ENCODE measurements at places on chromosomes 6 and 20.

GRCh38 chr6:56851074-56851473 is 103.8 kb upstream of the BEND6 start:
- no peak for DNase-seq

GRCh38 chr6:150713487-150713886 is 113.8 kb downstream of the PLEKHG1 start:
- no peak for DNase-seq

GRCh38 chr6:52547647-52548352 is 29.1 kb downstream of the TRAM2 start:
- no peak for DNase-seq

GRCh38 chr6:117018771-117019170 is 141.7 kb downstream of the RFX6 start:
- DNase-seq = no peak

DNA sequence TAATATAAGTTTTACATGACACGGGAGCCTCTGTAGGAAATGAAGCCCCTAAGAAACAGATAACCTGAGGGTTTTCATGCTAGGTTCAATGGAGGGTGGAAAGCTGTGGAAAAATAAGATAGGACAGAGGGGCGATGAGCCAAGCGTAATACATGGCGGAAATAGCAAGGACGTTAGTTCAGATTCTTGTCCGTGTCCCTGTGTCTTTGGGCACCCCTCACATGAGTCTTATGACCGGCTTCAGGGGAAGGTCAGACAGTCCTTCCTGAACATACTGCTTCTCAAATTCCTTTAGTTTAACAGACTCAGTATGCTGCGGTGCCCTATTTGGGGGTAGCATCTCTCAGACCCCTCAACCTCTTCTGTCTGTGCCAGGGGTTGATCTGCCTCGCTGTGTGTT is 20.8 kb downstream of the EFCAB8 start:
- DNase-seq = no peak

Data from activated T-helper 1 cell treated with anti-CD3 and anti-CD28 coated beads, Interleukin-2, amount 50 U/mL, for 16 hours (primary cell).